ENCODE measurements at places on chromosomes 1 and 21.

DNA sequence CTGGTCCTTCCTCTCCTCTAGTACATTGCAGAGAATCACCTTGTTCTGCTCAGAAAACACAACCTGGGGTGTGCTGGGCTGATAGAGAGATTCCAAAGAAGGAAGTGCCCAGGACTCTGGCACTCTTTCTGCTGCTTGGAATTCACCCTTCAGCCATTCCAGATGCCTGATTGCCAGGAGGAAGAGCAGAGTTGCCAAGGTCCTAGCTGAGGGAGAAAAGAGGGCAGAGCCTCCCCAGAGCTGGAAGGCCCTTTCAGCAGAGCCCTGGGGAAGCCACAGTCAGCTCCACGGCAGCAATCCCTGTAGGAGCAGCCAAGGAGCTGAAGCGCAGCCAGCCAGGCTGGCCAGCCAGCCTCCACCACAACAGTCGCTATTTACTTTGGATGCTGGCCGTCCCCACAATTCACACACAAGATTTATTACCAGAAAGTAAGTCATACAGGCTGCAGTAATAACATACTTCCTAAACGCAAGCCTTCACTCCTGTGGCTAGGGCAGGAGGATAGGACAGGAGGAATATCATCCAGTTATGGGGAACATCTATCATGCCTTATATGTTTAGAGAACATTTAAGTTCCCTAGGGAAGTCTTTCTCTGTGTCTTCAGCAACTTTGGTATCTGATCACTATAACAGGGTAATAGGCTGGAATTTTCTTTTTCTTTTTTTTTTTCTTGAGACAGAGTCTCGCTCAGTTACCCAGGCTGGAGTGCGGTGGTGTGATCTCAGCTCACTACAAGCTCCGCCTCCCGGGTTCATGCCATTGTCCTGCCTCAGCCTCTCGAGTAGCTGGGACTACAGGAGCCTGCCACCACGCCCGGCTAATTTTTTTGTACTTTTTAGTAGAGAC, 36.6 kb upstream of the SLC44A3 start:
- peak; percentile 59 for DNase-seq

DNA sequence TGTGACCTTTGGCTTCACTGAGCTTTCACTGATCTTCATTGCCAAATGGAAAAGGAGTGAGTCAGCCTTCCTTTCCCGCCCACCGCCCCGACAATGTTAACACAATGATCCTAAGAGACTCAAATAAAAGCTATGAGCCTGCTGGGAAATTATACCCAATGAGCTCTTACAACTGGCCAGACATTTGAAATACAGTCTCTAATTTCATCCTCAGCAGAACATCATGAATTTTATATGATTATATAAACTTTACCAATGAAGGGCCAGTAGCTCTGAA, 252.5 kb downstream of the SIPA1L2 start:
- no peak for DNase-seq

DNA sequence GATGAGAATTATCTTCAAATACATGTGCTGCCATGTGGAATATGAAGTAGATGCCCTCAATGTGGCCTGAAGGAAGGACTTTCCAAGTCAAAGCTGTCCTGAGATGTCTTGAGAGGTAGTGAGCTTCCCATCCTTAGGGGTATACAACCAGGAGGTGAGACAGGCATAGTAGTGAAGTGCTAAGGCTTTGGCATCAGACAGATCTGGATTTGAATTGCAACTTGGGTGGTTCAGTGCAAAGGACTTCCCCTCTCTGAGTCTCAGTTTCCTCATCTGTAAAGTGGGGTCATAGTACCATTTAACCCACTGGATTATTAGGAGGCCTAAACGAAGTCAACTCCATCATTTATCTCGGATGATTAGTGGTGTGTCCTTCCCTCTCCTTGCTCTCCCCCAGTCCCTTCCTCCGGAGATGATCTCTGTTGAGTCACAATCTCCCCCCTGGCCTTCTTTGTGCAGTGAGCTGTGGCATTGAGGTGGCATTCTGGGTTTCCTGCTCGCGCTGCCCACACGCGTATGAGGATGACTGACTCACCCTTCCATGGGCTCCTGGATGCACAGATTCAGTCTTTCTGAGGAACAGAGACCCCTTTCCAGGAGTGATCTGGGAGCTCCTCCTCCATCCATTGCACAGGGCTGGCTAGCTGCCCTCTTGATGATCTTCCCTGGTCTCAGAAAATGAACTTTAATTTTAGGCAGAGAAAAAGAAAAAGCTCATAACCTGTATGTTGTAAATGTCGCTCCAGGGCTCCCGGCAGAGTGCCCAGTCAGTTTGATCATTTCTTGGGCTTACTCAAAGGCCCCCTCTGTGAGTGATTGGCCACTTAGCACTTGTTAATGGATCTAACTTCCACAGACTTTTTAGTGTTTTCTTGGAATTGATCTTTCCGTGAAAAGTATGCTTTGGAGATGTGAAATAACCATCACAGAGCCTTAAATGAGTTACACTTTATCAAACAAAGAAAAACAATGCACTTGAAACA, 354.6 kb downstream of the PTPRU start:
- DNase-seq = no peak

DNA sequence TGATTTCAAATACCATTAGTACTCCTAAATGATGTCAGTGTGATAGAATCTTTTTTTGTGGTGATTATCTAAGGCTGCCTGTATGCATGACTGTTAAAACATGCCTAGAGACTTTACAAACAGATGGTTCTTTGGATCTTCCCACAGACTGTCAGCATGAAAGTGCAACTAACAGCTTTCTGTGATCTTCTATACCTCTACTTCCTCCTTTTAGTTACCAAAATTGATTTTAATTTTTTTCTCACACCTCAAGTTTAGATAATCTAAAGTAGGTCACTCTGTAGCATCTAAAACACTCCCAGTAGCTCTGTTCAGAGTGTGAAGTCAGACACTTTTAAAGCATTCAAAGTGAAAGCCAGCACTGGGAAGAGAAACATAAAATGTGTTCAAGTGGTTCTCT, 534.5 kb downstream of the PTPRC start:
- DNase-seq = no peak

DNA sequence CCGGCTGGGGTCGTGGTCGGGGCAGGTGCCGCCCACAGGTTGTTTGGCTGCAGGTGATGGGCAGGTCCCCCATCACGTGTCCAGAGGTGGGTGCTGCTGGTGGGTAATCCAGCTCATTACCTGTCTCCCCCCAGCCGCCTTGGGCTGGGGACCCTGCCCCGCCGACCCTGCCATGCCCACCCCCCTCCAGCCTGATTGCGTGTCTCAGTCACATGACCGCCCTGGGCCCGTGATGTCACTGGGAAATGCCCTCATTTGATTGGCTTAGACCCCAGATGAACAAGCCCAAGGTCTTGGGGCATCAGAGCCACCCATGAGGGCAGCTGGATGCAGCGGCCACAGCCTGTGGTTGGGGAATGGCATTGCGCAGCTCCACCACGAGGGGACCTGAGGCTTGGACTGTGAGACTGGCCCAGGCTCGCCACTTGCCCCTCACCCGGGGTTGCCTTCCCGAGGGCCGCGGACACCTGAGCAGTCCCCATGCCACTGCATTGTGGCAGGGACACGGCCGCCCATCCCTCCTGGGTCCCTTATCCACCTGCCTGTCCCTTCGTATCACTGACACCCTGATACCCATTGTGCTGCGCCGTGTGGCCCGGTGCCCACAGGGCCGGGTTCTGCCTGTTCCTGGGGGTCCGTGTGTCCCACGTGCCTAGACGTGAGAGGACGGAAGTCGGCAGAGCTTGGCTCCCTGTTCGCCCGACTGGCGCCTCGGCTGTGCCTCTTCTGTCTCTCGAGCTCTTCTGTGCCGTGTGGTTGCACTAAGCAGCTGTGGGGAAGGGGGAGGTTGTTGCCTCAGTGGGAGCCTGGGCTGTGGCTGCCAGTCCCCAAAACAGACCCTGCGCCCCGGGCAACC, 68.0 kb downstream of the FAAP20 start:
- DNase-seq = no peak

DNA sequence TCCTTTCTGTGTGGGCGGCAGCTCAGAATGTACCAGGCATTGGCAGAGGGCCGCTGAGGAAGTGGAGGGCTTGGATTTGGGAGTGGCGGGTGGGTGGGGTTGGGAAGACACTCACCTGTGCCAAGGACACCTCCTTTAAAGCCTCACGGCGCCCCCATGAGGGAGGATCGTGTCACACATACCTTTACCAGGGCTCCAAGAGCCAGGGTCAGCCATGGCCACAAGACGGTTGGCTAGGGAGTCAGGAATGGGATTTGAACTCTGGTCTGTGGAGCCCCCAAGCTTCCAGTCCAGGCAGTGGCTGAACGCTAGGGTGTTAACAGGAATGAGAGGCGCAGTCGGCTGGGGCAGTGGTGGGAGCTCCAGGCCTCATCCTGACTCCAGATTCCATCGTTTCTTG, 4.6 kb downstream of the NBL1 start:
- DNase-seq = no peak

DNA sequence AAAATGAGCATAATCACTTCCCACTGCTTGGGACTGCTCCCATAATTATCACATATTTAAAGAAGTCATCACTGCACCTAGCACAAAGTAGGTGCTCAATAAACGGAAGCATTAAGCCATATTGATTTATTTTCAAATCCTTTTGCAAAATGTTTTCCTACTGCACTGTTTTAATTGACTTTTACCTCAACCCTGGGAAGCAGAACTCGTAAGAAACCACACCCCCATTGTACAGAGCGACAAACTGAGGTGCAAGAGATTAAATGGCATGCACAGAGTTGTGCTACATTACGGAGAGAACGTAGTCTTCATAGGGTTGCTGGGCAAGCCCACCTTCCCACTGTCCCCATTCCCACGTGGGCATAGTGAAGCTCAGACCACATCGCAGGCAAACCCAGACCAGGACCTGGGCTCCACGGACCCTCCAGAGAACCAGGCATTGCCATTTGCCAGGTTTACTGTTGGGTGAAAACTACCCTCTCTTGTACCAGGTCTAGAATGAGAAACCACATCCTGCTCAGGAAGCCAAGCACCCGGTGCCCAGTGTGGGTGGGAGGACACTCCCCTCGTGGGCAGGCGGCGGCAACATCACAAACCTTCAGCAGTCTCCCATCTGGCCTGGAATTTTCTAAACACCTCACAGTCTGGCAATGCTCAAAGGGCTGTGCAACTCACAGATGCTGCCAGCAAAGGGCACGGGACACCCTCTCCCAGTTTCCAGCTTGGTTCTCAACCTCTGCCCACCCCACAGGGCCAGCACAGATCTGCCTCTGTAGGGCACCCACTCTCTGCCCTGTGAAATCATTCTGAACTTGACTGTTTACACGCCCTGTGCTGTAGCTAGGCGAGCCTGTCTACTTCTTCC, 8.2 kb downstream of the IFFO2 start:
- DNase-seq = no peak

GRCh38 chr1:198275597-198275996, 118.8 kb downstream of the NEK7 start:
- no peak for DNase-seq

DNA sequence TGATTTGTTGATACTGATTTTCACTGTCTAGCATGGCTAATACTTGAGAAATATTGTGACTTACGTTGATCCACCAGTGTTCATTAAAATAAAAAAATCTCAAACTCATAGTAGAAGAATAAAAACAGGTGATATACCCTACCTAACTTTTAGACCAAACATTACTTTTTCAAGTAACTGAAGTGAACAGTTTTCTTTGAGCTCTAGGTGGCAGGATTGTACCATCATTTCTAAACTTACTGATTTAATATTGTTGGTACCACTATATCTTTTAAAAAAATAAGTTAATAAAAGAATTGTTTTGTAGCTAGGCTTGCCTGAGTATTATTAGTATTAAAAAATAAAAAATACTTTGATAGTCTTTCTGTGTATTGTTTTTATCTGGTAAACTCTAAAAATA, 21.5 kb downstream of the CDC73 start:
- DNase-seq = no peak

DNA sequence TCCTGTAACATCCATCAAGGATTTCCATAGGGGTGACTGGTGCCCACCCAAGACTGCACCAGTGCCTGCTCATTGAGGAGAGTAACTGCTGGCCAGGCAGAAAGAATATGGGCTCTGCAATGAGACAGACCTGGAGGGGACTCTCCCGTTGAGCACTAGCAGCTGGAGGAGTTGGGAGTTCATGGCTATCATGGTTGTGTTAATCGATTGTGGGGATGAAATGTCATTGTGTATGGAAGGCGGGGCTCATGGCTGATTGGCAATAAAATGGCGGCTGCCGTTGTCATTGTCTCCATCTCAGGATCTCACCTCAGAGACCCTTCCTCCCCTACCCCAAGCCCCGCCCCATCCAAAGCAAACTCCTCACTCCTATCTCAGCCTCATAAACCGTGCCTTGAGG, 3.9 kb downstream of the TMEM125 start:
- DNase-seq = no peak

GRCh38 chr1:40896482-40896881, 34.3 kb upstream of the CITED4 start:
- DNase-seq = no peak

- DNase-seq = no peak
These were observed 43.8 kb downstream of the BRWD1 start for GRCh38 chr21:39269620-39270019.

DNA sequence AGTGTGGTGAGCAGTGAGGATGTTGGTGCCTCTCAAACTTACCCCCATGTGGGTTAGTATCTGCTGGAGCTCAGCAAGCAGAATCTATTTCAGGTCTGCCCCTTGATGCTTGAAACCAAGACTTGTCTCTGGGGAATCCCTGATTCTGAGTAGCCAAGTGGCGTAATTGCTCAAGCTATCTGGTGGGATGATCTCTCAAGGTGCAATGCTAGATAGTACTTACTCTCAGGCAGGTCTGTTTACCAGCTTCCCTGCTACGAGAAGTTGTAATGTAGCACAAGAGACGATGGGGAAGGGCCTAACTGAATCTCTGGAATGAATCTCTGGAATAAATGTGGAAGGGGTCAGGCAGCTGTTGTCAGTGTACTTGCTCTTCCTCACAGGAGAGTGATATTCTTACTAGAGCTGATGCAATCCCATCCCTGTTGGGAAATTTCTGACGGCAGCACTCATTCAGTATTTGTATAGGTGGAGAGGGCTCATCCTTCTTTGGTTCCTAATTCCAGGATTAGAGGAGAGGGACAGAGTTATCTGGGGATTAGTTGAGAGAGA, 65.4 kb downstream of the MACF1 start:
- DNase-seq = no peak

- no peak for DNase-seq
These were observed 488 bp downstream of the DBT start for GRCh38 chr1:100249155-100249536.

DNA sequence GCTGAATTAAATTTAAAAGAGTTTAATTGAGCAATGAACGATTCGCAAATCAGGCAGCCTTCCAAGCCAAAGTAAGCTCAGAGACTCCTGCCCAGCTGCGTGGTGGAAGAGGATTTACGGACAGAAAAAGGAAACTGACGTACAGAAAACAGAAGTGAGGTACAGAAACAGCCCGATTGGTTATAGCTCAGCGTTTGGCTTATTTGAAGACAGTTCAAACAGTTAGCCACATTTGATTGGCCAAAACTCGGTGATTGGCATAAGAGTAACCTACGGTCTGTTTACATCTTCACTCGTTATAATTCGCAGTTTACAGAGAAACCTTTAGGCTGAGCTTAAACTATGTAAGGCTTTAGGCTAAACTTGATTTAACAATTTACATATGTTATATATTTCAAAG, 46.9 kb downstream of the CR1L start:
- no peak for DNase-seq

GRCh38 chr1:214377886-214378285, 96.9 kb downstream of the SMYD2 start:
- no peak for DNase-seq

GRCh38 chr21:41834252-41834925, 44.8 kb downstream of the PRDM15 start:
- no peak for DNase-seq
